ENCODE measurements at places on chromosomes 11 and 22.

- DNase-seq = no peak
These were observed 243.1 kb upstream of the BLID start for GRCh38 chr11:122359081-122359571.

DNA sequence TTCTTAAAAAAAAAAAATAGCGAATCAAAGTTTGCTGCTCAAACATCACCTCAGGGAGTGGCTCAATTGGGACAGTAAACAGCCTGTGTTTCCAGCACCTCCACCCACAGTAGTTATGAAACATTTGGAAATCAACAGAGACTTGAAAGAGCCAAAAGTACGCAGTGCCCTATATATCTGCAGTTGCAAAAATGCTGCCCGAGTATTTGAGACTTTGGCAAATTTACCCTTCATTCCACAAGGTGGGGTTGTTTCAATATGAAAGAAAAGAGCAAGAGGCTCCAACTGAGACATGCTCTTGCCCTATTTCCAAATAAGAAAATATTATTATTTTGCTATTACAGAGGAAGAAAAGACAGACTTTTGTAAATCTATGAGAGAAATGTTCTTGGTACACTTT, 851.1 kb upstream of the RAG2 start:
- peak; percentile 41 for DNase-seq

GRCh38 chr22:32043391-32043790, 330 bp downstream of the SLC5A1 start:
- DNase-seq = no peak

DNA sequence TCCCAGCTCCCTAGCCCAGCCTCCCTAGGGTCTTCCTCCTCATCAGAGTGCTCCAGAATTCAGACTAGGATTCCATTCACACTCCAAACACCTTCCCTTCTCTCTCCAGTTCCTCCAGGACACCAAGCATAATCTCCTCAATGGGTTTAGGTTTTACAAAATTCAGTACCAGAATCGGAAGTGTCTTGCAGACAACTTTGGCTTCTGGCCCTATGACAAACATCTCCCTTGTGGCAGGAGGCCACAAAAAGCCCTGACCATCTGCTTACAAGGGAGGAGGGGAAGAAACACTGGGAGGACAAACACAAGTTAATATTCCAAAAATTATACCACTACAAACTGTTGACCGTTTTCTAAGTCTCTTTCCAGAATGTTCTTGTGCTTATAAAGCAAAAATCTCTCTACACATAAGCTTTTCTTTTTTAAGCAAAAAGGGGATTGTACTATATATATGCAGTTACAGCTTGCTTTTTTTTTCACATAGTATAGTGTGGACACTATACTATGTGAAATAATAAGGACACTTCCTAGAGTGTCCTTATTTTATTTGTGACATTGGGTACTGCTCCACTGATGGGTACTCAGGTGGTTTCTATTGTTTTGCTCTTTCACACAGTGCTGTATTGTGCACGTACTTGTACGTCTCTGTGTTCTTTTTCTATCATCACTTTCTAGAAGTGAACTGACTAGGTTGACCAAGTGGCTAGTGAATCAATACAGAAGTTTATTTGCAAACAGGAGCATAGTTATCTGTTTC, 78.7 kb downstream of the BDNF start:
- peak; percentile 20 for DNase-seq

GRCh38 chr11:61757213-61757862, 4.9 kb downstream of the MYRF start:
- no peak for DNase-seq

DNA sequence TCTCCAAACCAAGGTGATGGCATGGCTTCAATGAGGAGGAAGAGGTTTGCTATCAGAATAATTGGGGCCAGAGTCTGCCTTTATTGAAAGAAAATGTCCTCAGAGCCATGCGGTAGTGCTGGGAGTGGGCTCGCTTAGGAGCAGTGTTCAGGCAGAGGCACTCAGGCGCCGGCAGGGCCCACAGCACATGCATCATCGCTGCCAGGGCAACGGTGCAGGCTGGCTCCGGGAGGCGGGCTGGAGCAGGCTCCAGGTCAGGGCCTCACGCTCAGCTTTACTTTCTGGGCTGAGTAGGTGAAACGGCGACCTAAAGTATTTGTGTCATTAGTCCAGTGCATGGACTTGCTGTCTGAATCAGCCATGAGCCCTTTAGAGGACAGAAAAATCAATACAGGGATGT, 169.9 kb upstream of the CCDC90B start:
- no peak for DNase-seq

- DNase-seq = no peak
These were observed 30.4 kb downstream of the SIK2 start for GRCh38 chr11:111632516-111633220.

GRCh38 chr11:117795638-117796455, 1.2 kb downstream of the DSCAML1 start:
- DNase-seq = no peak

GRCh38 chr11:34105957-34106504, 602 bp downstream of the NAT10 start:
- peak; percentile 22 for DNase-seq

Measured in astrocyte (in vitro differentiated cells and primary cell).